ENCODE measurements at places on chromosomes 11 and 22. TPM values are rescaled to one million over a fixed set of nuclear protein-coding genes. Genes with fewer than 3 reads are reported as not detected.

MAPK8IP2 gene
- 0.88 TPM for total RNA-seq

GRCh38 chr11:63142459-63142858, 1.6 kb downstream of the SLC22A24 start:
- DNase-seq, result no peak

MB gene
- total RNA-seq, result 5.0 TPM

DNA sequence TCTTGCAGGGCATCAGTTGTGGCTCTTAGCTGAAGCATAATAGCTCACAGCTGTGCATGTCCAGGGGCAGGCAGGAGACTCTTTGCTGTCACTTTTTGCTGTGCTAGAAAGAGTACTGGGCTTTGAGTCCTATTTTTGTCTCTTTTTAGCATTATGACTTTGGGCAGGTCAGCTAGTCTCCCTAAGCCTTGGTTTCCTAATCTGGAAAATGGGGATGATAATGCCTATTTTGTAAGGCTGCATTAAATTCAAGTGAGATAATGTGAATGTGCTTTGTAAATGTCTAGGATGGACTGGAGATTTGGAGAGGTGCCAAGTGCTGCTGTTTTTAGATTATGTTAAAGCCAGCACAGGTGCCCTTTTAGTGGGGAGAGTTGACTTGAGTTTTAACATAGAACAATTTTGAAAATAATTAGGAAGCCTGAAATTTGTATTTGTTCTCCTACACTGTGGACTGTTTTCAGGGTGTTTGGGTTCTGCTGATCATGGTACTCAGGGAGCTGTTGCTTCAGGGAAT, 19.1 kb downstream of the CABIN1 start:
- DNase-seq, result no peak

DNA sequence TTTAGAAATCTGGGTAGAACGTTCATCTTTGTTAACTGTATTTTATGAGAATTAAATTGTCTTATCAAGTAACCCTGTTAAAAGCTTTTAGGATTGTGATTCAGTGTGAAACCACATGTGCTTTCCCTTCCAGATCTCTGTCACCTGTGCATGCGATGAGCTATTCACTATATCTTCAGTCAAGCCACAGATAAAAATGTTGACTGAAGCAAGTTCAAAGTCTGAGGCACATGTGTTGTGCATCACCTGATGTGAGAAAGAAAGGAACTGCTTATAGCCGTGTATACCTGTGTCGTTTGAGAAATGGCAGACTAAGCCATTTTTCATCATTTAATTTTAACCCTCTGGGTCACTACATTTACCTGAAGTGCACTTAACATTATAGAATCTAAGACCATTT, 1088.9 kb upstream of the TENM4 start:
- DNase-seq, result no peak

DNA sequence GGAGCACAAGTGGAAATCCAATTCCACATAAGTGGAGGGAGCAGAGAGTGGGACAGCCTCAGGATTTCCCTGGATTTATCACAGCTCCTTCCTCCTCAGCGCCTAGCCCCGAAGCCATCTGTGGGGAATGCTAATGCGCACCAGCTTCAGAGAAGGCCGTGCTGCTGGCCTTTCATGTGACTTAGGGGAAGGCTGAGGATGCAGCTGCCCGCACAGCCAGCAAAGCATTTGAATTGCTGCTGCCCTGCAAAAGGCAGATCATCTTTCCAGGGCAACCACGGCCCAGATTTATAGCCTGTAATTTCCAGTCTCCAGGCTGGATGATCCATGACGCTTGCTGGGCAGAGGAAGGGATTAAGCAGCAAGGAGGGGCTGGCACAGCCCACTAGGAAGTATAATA, 29.9 kb downstream of the SYN3 start:
- no peak for DNase-seq

- no peak for DNase-seq
These were observed 3.6 kb downstream of the MAP3K11 start for GRCh38 chr11:65610404-65610803.

SEC14L6 gene
- total RNA-seq, result 0.33 TPM

- no peak for DNase-seq
These were observed 12.5 kb downstream of the OTUB1 start for GRCh38 chr11:63998558-63999348.

DNA sequence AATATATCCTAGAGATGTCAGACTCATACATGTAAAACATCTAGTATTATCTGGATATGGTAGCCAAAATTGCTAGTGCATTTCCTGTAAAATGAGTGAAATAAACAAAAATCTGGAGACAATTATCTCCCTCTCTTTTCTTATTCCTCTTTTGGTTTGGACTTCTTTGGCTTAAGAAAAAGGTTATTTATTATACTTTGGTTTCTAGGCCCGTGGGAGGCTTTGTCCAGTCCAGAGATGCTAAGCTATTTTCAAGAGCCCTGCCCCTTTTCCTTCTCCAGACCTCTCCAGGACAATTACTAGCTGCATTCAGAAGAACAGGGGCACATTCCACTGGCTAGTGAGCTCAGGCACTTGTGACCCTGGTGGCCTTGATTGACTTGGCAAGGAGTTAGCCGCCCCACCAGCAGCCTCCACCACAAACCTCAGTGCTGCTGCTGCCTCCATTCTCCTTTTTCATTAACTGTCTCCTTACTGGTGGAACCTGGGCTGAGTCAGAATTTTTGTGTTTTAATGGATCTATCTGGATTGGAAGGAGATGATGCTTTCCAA, 747.3 kb upstream of the TENM4 start:
- DNase-seq, result no peak

OR2AG2 gene
- total RNA-seq, result 0.25 TPM

GRCh38 chr11:63572026-63572688, 9.0 kb upstream of the PLAAT2 start:
- DNase-seq, result no peak

TMEM126B gene
- total RNA-seq, result 32.6 TPM

GRCh38 chr22:44650806-44651205, 51.2 kb upstream of the PRR5 start:
- DNase-seq, result no peak

DNA sequence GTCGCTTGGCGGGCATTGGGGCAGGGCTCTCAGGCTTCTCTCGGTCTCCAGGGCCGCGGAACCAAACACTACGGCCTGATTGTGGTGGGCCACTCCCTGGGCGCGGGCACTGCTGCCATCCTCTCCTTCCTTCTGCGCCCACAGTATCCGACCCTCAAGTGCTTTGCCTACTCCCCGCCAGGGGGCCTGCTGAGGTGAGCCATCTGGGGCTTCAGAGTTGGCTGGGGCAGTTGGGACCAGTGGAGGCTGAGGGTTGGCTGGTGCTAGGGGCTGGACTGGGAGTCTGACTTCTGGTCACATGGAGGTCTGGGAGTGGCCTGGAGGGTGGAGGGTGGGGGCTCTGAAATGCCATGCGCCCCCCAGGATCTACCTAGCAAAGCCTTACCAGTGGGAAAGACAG, 15.3 kb upstream of the MYRF start:
- DNase-seq, result no peak

DNA sequence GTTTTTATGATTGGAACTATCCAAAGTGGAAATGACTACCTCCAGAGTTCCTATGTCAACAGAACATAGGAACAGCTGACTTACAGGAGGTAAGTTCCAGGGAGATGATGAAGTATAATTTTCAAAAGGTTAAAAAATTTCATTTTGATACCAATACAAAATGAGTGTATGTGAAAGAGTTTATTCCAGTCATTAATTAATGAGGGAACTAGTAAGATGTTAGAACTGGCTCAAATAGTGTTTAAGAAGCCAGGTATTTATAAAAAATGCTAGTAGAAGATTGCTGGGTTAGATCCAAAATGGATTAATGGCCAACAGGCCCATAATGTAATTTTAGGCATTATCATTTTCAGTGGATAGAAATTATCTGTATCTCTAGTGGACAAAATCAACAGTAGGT, 227.7 kb upstream of the ZBED5 start:
- DNase-seq, result no peak

All from PC-9 (cell line).